ENCODE measurements at places on chromosomes 6 and 20.

- DNase-seq: no peak
Observed at GRCh38 chr20:62133864-62134263, 9.3 kb downstream of the PSMA7 start.

DNA sequence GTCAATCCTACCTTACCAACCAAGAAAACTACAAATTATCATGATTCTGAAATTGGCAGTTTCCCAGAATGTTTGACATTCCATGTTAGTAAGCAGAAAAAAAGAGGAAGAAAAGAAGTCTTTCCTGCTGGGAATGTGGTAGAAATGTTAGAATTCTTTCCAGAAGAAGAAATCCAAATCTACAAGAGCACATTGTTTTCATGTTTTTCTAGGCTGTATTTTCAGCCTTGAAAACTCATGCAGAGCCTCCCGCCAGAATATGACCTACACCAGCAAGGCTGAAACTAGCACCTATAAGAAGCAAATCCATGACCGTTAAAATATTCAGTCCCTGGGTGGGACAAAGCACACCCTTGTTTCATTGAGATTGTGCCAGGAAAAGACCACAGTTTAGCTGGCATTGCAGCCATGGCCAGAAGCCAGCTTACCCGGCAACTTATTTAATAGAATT is 259.4 kb downstream of the GJA1 start:
- no peak for DNase-seq

- no peak for DNase-seq
Observed at GRCh38 chr20:32585586-32586127, 524 bp upstream of the NOL4L start.

- no peak for DNase-seq
Observed at GRCh38 chr6:53216301-53216700, 67.7 kb upstream of the GCM1 start.

- DNase-seq: no peak
Observed at GRCh38 chr20:45997187-45997586, 11.5 kb upstream of the MMP9 start.

DNA sequence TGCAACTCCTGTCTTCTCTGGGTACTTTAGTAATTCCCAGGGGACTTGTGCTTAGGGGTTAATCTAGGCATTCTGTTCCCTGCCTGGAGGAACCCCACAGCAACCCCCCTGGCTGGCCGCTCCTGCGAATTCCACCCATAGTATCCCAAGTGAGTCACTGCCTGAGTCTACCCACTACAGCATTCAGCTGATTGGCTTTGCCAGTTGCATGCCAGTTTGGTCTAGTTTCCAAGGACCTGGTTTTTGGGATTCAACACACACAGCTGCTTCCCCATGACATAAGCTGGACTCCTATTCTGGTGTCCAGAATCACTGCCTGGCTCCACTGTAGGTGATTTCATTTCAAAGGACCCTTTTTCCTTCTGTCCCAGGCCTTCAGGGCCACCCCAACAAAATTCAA is 40.3 kb downstream of the PLCG1 start:
- DNase-seq: no peak

GRCh38 chr6:27812078-27812804 is 100.0 kb downstream of the OR2B2 start:
- no peak for DNase-seq

GRCh38 chr6:45922728-45923351 is 92.8 kb downstream of the CLIC5 start:
- DNase-seq: peak; percentile 34

DNA sequence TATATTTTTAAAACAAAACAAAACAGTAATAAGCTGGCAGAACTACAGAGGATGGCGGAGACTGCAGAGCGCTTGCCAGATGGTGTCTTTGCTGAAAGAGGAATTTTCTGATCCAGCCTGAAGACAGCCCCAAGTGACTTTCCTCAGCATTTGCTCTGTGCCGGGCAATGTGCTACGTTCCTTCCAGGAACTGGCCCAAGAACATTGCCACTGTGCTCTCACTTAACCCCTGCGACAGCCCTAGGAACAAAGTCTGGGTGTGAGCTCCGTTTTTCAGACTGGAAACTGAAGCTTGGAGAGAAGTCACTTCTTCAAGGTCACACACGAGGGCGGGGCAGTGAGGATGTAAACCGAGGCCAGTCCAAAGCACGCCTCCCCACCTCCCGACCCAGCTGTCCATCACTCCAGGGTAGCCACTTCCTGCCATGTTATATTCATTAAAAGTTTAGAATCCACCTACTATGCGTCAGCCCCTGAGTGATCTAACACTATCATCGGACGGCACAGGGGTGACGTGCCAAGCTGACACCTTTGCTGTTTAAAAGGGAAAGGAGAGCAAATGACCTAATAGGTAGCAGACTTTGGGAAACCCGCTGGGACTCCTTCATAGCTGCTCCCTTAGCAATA is 22.3 kb upstream of the BMP7 start:
- DNase-seq: no peak

DNA sequence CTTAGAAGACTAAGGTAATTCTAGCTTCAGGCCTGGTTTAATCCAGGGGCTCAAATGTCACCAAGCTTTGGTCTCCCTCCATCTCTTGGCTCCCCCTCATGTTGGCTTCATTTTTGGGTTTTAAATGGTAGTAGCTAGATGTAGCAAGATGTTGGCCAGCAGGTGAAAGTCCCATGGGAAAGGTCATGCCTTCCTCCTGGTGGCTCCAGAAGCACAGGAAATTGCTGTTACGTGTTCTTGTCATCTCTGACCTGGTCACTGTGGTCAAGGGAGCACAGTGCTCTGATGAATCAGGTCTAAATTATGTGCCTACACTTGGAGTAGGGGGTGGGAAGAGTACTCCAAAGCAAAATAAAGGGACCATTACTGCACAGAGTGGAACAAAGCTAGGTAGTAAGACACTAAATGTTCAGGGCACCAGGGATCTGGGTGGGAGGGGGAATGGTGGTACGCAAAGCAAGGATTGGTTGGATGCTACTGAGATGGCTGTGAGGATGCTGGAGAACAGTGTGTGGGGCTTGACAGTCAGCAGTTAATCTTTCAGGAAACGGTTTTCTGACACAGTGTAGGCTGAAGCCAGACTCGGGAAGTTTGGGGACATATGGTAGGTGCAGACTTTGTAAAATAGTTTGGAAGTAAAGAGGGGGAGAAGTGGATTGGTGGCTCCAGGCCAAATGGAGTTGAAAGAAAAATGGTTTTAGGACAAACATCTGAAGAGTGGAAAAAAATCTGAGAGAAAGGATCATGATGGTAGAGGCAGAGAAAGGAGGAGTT is 30.1 kb downstream of the CDS2 start:
- no peak for DNase-seq

DNA sequence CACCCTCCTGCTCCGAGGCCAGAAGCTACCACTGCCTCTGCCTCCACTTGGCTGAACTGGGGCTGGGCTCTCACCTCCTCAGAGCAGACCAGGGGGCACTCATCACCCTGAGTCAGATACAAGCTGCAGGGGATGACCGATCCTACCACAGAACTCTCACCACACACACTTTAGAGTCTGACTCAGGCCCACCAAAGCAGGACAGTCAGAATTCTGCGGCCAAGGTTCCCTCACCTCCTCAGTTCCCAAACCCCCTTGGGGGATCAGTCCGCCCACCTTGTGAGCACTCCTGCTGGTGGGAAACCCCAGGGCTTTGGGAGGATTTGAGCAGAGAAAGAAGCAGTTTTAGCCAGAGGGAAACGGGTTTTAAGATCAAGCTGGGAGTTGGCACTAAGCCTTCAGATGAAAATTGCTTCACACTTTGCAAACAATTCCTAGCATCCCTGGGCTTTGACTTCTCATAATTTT is 587.8 kb upstream of the JAG1 start:
- DNase-seq: no peak

DNA sequence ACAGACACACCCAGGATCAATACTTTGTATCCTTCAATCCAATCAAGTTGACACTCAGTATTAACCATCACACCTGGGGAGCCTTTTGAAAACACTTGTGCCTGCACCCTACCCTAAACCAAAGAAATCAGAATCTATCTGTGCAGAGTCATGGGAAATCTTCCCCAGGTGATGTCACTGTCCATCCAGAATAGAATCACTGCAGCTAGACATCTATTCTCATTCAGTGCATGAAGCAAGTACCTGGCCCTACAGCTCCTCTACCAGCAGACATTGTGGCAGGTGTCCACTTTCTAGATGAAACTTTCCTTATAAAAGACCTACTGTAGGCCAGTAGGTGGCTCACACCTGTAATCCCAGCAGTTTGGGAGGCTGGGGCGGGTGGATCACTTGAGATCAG is 262.4 kb upstream of the MARCKS start:
- DNase-seq: no peak

- no peak for DNase-seq
Observed at GRCh38 chr6:38836585-38836984, 121.5 kb downstream of the DNAH8 start.

- DNase-seq: no peak
Observed at GRCh38 chr6:140155451-140156126, 781.1 kb upstream of the CITED2 start.

- no peak for DNase-seq
Observed at GRCh38 chr20:46260936-46261454, 47.3 kb downstream of the CDH22 start.

GRCh38 chr6:49462927-49463611 is at the start of the genes CENPQ and MMUT:
Gene CENPQ, plus strand, starts transcription at chr6:49463370. Its CDS starts 6,807 bp downstream, at chr6:49470177.
Gene MMUT, minus strand, starts transcription at chr6:49463253. Its CDS starts 3,787 bp downstream, at chr6:49459466.
- DNase-seq: peak; percentile 85

DNA sequence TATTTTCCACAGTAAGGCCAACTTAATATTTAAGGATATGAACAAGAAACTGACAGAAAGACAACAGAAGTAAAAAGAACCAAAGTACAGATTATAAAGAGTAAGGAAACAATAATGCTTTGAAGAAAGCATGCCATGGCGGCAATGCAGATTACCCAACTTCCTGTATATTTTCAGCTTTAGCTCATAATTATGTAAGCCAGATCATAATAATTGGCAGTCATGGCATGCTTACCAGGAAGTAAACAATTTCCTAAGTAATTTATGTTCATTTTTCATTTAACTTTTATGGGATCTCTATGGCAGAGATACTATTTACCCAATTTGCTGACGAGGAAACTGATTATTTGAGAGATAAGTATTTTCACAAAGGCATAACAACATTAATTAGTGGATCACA is 988.7 kb downstream of the HACE1 start:
- no peak for DNase-seq

GRCh38 chr20:59903621-59904020 is 29.8 kb downstream of the SYCP2 start:
- DNase-seq: no peak

GRCh38 chr20:61118429-61119224 is 133.4 kb upstream of the CDH4 start:
- DNase-seq: no peak

DNA sequence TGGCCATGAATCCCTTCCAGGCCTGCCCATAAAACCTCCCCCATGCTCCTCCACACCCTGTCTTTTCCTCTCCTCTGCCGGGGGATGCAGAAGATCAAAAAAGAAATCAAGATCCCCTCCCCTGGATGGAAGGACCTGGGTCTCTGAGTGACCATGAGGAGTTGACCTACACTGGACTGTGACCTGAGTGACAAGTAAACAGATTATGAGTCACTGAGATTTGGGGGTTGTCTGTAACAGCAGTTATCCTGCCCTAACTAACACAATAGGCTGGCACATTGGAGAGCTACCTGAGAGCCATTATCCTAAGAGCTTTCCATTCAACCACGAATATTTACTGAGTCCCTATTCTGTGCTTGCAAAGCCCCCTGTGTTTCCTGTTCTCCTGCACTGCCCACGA is 28.4 kb upstream of the SIRPA start:
- DNase-seq: no peak

- DNase-seq: no peak
Observed at GRCh38 chr6:132598473-132598872, 8.9 kb upstream of the TAAR5 start.
